ENCODE measurements at places on chromosomes 1 and 21.

DNA sequence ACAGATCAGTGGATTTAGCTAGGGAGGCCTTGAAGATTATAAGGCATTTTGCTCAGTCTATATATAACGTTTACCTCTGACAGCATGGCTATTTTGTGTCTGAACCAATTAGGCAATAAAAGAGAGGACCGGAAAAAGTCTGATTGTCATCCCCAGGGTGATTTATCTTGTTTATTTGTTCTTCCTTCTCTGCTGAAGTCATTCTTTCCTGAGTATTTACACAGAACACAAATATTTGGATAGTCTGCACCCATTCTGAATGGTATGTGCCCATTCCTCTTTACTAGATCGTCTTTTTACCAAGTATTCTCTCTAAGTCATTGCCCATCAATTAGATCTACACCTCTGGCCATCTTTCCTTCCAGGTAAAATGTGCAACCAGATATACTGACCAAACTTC lies 1602.9 kb downstream of the KCNT2 start:
- no peak for DNase-seq

GRCh38 chr1:179424610-179425009 lies 58.8 kb downstream of the AXDND1 start:
- DNase-seq: no peak

DNA sequence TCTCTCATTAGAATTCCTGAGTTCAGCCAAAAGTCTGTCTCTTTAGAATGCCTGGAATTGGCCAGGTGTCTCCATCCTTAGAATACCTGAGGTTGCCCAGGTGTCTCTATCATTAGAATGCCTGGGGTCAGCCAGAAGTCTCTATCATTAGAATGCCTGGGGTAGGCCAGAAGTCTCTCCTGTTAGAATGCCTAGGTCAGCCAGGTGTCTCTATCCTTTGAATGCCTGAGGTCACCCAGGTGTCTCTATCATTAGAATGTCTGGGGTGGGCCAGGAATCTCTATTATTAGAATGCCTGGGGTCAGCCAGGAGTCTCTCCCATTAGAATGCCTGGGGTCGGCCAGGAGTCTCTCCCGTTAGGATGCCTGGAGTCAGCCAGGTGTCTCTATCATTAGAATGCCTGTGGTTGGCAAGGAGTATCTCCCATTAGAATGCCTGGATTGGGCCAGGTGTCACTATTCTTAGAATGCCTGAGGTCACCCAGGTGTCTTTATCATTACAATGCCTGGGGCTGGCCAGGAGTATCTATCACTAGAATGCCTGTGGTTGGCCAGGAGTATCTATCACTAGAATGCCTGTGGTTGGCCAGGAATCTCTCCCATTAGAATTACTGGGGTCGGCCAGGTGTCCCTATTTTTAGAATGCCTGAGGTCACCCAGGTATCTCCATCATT lies 43.0 kb downstream of the RNF187 start:
- DNase-seq: no peak

GRCh38 chr1:54810153-54810942 lies 9.2 kb upstream of the TTC22 start:
- peak; percentile 81 for DNase-seq

DNA sequence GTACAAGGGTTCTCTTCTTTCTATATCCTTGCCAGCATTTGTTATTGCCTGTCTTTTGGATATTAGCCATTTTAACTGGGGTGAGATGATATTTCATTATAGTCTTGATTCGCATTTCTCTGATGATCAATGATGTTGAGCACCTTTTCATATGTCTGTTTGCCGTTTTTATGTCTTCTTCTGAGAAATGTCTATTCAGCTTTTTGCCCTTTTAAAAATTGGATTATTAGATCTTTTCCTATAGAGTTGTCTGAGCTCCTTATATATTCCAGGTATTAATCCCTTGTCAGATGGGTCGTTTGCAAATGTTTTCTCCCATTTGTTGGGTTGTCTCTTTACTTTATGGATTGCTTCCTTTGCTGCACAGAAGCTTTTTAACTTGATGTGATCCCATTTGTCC lies 19.4 kb upstream of the MRPS14 start:
- no peak for DNase-seq

DNA sequence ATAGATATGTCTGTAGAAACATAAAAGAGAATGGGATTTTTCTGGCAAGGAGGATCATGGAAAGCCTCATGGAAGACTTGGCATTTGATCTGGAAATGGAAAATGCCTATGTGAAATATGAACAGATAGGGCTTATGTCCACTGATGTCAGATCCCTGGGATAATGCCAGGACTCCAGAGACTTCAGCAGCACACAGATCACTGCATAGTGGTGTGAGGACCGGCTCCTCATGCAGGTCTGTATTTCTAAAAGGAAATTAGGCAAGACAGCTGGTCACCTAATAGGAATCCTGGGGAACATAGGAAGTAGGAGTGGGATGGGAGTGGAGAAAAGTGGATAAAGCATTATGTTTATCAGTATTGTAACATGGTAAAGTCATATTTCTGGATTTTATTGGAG lies 56.8 kb upstream of the IPO9 start:
- DNase-seq: no peak

DNA sequence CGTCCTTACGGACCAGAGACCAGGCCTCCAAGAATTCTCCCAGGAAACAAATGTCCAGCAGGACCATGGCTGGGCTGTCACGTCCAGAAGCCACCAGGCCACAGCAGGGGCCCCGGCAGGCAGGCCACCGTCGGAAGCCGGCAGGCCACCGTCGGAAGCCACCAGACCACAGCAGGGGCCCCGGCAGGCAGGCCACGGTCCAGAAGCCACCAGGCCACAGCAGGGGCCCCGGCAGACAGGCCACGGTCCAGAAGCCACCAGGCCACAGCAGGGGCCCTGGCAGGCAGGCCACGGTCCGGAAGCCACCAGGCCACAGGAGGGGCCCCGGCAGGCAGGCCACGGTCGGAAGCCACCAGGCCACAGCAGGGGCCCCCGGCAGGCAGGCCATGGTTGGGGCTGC lies 67.0 kb upstream of the PDE9A start:
- no peak for DNase-seq

- peak; percentile 50 for DNase-seq
Measured at GRCh38 chr1:167705250-167705649, 16.5 kb upstream of the MPZL1 start.

- no peak for DNase-seq
Measured at GRCh38 chr1:32100807-32101708, 6.8 kb upstream of the KPNA6 start.

DNA sequence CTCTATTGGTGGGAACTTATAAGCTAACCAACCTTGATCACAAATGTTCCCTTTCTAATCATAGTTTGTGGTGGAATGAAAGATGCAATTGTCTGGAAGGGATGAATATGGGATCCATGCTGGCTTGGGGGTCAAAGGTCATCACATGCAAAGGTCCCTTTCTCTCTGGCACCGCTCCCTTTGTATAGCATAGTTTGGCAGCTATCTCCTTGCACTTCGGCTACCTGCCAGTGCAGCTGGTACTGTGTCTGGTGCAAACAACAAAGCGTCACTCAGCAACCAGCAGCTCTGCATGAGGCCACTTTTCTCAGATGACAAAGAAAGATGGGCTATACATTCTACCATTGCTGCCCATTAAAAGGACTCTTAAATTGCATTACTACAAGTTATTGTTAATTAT lies 188.2 kb upstream of the NFIA start:
- DNase-seq: peak; percentile 51

DNA sequence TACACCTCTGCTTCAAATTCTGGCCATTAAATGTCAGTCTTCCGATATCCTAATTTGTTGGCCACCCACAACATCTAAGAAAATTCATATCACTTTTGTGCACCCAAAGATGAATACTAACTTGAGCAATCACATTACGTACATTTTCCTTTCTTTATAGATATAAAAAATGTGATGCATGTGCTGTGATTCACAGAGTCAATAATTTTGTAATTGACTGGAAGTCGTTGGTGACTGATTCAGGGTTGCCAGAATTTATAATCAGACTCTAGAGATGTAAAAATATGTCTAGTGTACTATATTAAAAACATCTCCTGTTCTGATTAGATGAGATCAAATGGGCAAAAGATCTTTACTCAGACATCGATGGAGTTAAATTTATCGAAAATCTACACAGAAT lies 150.0 kb upstream of the KCTD3 start:
- DNase-seq: no peak

- DNase-seq: no peak
Measured at GRCh38 chr1:53335661-53336060, 7.8 kb upstream of the LRP8 start.

DNA sequence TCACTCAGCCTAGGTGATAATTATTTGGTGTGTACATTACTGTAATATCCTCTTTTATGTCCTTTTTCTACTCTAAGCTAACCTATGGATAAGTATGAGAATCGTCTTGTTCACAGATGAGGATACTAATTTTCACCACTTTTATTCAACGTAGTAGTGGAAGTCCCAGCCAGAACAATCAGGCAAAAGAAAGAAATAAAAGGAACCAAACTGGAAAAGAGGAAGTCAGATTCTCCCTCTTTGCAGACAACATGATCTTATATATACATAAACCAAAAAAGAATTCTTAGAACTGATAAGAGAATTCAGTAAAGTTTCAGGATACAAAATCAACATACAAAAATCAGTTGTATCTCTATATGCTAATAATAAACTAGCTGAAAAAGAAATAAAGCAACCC lies 12.6 kb upstream of the RGL1 start:
- no peak for DNase-seq

GRCh38 chr21:14482165-14482564 lies 64.0 kb downstream of the SAMSN1 start:
- DNase-seq: no peak

- DNase-seq: no peak
Measured at GRCh38 chr1:47555306-47555705, 117.5 kb downstream of the FOXD2 start.

DNA sequence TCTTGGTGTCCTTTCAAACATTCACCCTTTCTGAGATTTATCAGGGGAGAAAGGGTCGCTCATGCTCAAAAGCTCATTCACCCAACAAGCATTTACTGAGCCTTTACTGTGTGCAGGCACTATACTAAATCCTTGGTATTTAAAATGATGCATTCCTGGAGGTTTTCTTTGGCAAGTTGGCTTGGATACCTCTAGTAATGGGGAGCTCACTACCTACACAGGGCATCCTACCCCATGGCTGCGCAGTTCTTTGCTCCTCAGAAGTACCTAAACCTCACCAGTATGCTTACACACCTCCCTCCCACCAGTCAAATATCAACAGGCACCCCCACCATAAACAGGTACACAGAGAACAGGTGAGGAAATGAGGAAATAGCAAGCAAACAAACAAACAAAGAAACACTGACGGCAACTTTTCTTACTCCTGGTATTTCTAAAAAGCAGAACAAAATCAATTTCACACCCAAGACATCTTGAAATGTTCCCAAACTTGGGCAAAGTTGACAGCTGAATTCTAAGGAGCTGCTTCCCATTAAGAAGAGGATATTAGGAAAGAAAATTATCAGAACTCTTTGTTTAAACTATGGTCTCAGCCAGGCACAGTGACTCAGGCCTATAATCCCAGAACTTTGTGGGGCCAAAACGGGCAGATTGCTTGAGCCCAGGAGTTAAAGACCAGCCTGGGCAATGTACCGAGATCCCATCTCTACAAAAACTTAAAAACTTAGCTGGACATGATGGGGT lies 104.8 kb downstream of the PSMG1 start:
- DNase-seq: no peak

DNA sequence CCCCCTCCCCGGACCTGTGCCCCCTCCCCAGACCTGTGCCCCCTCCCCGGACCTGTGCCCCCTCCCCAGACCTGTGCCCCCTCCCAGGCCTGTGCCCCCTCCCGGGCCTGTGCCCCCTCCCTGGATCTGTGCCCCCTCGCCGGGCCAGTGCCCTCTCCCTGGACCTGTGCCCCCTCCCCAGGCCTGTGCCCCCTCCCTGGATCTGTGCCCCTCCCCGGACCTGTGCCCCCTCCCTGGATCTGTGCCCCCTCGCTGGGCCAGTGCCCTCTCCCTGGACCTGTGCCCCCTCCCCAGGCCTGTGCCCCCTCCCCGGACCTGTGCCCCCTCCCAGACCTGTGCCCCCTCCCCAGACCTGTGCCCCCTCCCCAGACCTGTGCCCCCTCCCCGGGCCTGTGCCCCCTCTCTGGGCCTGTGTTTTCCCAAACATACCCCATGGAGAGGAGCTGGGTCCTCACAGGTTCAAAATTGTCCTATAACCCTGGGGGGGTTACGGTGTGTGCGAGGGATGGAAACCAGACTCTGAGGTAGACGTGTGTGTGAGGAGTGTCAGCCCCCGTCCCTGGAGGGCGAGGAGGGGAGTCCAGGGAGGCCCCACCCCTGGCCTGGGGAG lies 47.6 kb upstream of the POFUT2 start:
- no peak for DNase-seq

DNA sequence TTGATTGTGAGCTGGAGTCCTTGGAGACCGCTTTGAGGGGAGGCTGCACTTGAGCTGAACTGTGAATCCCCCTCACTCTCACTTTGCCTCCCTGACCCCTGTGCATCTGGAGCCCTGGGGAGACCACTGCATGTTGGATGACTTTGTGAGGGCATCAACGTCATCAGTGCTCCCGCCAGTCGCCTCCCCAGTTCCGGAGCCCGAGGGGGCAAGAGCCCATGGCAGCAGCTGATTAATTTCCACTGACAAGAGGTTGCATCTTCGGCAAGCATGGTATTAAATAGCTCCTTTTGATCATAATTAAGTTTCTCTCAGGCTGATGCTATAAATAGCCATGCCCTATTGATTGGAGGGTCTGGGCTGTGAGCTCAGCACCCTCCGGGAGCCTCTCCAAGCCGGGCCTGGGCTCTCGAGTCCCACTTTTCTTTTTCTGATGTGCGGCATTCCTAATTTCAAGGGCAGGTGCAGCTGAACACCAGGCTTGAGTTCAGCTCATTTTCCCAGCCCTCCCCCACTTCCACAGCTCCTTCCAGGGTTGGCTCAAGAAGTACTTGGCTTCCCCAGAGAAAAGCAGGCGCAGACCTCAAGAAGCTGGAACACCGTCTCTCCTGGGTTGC lies 33.2 kb downstream of the KCND3 start:
- DNase-seq: no peak

- no peak for DNase-seq
Measured at GRCh38 chr1:108070662-108071061, 105.7 kb upstream of the VAV3 start.

DNA sequence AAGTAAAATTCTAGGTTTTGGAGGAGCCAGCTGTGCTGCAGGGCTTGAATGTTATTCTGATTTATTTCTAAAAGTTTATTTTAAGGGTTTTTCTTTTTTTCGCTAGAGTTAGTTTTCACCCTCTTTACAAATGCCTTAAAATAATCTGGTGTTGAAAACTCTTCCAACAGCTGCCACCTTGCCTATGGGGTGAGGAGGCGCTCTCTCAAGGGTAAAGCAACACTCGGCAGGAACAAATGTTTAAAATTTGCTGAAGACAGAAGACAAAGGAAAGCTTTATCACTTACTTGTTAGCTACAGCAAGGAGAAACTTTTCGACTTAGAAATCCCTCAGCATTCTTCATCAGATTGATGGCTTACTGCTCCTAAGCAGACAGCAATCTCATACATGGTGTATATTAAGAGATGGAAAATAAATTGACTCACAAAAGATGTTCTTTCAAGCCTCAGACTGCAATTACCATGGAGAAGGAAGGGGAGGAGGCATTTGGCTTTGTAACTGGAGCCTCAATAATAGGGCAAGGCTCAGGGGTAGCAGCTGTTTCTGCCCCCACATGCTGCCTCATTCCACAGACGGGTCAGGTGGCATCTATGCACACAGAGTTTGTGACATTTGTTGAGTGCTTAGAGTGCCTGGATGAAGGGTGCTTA lies 79.8 kb upstream of the RALGPS2 start:
- peak; percentile 55 for DNase-seq
